ENCODE measurements at places on chromosomes 4 and X. TPM values are rescaled to one million over a fixed set of nuclear protein-coding genes. Genes with fewer than 3 reads are reported as not detected.

DNA sequence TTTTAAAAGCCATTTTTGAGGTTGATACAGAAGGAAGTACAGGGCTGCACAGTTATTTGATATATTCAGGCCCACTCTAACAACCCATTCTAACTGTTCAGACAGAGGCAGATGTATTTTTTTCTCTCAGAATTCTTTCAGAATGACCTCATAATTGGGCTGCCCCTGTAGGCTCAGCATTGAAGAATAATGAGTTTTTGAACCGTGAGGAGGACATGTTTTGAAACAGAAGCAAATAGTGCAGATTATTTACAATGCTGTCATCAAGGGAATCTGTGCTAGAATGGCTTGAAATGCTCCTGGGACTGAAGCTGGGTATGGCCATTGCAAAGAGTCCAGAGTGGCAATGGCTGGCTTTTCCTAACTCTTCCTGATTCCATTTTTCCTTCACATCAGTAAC is 158.1 kb downstream of the SOX3 start:
- no peak overlapping the region for H3K4me3 ChIP-seq
- no peaks in the 10 kb centered on the region for H3K4me1 ChIP-seq
- no peak overlapping the region for H3K27ac ChIP-seq
- H3K27me3 ChIP-seq, result no peaks in the 10 kb centered on the region

ETDA gene
- total RNA-seq, result not detected

GRCh38 chr4:137452799-137453198 is 79.5 kb downstream of the PCDH18 start:
- H3K4me3 ChIP-seq, result no peak overlapping the region
- no peaks in the 10 kb centered on the region for H3K27me3 ChIP-seq
- H3K36me3 ChIP-seq, result no peaks in the 10 kb centered on the region
- H3K27ac ChIP-seq, result no peak overlapping the region
- no peak for DNase-seq
- H3K4me1 ChIP-seq, result no peaks in the 10 kb centered on the region

AREG gene
- 0.91 TPM for total RNA-seq

GRCh38 chrX:124045109-124045508 is 83.6 kb downstream of the STAG2 start:
- H3K27me3 ChIP-seq, result no peaks in the 10 kb centered on the region
- peaks cover 30% of the 10 kb centered on the region for H3K36me3 ChIP-seq
- H3K27ac ChIP-seq, result no peak overlapping the region
- no peak for DNase-seq
- H3K4me1 ChIP-seq, result peaks cover 25% of the 10 kb centered on the region

Measured in activated CD4-positive, alpha-beta T cell treated with anti-CD3 and anti-CD28 coated beads for 36 hours (primary cell).